ENCODE measurements at places on chromosomes 6 and 20. TPM values are rescaled to one million over a fixed set of nuclear protein-coding genes. Genes with fewer than 3 reads are reported as not detected.

Gene LGSN
- not detected for total RNA-seq

Gene CLIC5
- total RNA-seq: 1.5 TPM

Gene HLA-DPA1
- 14.9 TPM for total RNA-seq

Gene KIF25
- not detected for total RNA-seq

Gene HLA-DRB1
- 0.22 TPM for total RNA-seq

Gene INSM1
- not detected for total RNA-seq

Gene PSORS1C1
- total RNA-seq: 41.2 TPM

Gene ZNF292
- total RNA-seq: 26.4 TPM

Gene C6orf52
- not detected for total RNA-seq

Gene HLA-DQA1
- not detected for total RNA-seq
